ENCODE measurements at places on chromosomes 7 and 10.

DNA sequence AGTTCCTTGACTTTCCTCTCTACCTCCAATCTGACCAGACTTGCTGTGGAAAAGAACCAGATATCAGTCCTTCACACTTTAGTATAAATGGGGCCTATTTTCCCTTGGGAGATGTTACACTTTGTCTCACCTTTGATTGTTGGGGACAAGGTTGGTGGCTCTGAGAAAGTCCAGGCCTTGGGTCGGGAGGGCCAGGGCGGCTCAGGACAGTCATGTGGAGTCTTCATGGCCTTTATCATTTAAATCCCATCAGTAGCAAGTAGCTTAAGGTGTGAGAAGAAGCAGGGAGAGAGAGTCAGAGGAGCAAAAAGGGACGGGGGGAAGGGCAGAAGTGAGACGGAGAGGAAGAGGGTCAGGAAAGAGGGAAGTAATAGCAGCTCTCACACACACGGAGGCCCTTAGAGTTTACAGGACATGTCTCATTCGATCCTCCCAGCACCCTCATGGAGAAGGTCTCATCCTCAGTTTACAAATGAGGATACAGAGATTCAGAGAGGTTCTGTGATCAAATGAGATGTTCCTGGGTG lies 40.5 kb downstream of the TBATA start:
- DNase-seq = no peak

DNA sequence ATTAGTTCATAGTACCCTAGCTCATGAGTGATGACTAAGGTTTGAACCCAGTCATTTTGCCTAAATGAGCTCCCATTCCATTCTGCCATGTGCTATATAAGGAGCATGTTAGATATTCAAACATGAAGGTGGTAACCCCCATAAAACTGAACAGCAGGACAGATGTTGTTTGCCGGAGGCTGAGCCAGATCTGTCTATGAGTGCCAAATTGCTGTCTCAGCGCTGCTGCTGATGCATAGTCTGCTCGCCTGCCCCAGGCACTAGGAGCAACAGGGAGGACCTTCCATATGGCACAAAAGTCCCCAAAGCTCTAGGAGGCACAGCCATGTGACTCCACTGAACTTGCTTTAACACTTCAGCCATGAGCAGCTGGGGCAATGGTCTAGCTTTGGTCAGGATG lies 466.0 kb upstream of the GHITM start:
- DNase-seq = no peak

DNA sequence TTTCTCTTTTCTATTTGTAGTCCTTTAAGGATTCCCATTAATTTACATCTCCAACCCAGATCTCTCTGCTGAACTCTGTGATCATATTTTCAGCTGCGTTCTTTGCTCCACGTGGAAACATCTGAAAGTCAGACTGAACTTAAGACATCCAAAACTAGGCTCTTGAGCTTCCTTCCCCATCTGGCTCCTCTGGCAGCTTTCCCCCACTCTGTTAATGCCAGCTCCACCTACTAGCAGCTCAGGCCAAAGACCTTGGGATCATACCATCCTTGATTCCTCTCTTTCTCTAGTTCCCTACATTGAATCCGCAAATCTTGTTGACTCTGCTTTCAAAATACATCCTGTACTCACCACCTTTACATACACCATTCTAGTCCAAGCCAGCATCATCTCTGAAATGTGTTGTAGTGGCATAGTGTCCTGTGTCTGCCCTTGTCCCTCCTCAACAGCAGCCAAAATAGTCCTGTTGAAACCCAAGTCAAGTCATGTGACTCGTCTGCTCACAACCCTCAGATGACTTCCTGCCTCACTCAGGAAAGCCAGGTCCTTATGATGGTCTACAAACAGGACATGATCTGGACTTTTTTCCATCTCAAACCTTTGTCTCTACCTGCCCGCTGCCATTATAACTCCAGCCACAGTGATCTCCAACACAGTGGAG lies 7.0 kb downstream of the REEP3 start:
- DNase-seq = no peak

DNA sequence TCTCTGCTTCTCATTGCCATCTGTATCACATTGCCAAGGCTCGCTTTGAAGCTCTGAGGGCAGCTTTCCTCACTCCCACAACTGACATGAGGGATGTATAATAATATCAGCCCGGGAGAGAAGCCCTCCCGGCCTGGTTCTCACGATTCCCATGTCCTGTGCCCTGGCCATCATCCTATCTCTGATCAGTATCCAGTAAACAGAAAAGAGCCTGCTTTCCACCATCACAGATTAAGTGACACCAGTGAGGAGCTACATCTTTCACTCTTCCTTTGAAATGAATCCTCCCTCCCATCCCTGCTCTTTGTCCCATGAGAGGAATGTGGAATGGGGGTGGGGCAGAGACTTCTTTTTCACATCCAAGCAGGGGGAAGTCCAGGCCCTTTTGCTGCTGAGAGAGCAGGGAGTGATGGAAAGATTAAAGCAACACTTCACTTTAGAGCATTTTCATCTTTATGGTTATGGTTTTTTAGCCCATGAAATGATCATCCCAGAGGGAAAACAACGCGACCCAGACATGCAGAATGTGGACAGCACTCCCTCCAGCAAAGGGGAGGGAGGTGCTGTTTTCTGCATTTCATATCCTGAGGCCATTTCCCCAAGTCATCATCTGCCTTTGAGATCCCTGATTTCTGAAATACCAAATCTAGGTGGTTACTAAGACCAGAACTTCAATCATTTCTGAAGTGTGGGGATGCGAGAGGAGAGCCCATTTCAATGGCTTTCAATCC lies 84.6 kb upstream of the LYZL1 start:
- no peak for DNase-seq

DNA sequence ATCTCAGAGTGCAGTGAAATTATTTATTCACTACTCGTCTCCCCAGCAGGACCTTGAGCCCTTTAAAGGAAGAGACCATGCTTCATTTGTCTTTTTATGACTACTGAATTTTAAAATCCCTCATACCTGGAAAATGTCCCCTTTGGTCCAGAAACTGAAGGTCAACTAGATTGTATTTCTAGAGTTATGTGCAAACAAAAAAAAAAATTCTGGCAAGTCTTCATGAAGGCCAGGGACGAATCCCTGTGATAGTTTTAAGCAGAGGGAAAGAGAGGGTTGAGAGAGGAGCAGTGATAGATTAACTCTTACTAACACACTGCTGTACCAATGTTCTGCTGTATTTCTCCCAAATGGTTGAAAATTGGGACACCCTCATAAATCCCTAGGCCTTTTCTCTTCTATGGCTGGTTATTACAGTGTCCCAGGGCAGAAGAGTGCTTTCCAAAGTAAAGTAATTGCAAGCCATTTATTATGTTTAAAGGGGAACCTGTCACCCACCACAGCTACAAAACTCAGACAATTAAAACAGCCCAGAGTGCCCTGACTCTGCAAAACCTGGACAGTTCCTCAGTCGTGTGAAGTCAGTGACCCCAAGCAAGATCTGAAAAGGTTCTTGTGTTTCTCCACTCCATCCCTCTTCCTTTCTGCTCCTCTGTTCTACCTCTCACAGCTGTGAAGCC lies 182.8 kb upstream of the AOAH start:
- DNase-seq = no peak

GRCh38 chr7:132500727-132501440 lies 75.4 kb downstream of the PLXNA4 start:
- DNase-seq = no peak

DNA sequence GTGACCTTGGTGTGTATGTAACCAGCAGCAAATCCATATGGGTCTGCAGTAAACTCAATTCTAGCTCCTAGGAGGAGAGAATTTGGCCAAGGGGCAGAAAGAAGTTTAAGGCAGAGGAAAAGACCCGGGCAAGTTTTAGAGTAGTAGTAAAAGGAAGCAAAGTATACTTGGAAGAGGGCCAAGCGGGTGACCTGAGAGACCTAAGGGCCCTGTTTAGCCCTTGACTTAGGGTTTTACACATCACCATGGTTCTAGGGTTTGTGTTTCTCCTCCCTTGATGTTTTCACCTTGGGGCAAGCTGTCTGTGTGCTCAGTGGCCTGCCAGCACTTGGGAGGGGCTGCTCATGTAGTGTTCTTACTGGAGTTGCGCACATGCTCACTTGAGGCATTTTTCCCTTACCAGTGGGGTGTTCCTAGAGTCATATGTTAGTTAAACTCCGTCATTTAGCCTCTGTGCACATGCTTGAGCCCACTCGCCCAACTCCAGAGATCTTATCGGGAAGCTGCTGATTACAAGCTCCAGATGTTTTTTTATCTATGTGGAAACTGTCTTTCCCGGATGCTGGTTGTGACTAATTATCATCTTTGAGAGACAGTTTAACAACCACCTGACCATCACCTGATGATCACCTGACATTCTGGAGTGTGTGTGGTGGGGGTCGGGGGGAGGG lies 137.6 kb upstream of the PRSS1 start:
- no peak for DNase-seq

DNA sequence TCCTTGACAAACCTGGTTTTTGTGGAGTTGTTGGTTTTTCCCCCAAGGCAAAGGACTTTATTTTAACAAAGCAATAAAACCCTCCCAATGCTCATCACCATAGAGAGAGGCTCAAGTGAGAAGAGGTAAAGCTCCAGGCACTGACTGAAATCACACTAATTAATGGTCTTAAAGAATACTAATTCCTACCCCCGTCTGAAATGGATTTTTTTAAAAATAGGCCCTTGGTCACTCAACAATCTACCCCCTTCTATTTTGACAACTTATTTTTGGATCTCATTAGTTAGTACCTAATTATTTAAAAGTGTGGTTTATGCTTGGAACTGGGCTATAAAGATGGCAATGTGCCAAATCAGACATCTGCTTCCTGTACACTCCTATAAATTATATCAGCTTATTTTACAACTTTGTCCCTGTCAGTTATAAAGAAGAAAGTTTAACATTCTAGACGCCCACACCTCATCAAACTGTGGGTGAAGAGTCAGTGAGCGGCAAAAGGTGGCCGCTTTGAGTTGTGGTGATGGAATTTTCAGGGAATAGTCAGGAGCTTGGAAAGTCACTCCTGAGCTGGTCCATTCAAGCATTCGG lies 10.6 kb downstream of the GLI3 start:
- no peak for DNase-seq

GRCh38 chr10:59087486-59087885 lies 89.0 kb upstream of the PHYHIPL start:
- no peak for DNase-seq

DNA sequence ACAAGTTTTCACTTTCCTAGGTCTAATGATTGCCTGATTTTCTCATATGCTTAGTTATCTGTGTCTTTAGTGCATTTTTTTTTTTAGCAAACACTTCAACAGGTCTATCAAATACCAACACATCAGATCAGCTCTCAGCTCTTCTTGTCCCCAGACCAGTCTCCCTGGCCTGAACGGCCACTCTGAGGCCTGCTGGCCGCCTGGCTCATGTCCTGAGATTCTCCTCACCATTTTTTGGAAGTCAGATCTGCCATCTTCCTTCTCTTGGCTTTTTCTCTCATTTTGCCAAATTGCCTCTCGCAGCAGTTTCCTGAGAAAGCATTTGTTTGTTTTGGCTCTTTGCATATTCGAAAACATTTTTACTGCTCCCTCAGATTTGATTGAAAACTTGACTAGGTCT lies 29.3 kb downstream of the PPP2R2D start:
- no peak for DNase-seq

DNA sequence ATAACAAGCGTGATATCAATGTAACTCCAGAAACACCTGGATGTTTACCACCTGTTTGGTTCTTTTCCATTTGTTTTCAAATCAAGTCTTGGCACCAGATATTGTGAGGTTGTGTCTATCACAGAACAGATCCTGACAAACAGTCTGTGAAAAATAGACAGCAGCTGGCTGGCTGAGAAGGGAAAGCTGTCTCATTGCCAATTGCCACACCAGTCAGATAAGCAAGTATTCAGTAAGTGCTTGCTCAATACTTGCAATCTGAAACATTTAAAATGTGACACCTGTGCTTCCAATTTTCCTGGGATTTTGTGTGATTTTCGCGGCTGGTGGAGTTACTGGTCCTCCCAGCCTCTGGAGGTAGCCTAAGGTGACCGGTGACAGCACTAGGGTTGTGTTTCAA lies 147.9 kb upstream of the MYO3A start:
- no peak for DNase-seq

- DNase-seq = no peak
Observed at GRCh38 chr7:152984421-152984820, 224.9 kb downstream of the ACTR3B start.

DNA sequence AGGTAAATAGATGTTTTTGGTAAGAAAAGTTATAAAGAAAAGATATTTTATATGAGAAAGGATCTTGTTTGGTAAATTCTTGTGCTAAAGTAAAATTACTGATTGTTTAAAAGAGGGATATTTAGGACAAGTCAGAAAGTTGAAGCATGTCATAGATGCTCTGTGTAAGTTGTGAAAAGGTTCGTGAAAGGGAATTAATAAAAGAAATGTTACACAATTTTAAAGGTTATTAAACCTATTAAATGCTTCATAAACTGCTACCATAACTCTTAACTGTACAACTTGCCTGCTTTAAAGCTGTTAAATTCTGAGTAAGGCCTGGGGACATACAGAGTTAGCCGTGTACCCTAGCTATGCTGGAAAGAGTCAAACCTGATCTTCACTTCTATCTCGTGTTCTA lies 634.1 kb downstream of the ACTR3B start:
- DNase-seq = no peak

- DNase-seq = no peak
Observed at GRCh38 chr10:121516093-121516865, 82.0 kb downstream of the FGFR2 start.

DNA sequence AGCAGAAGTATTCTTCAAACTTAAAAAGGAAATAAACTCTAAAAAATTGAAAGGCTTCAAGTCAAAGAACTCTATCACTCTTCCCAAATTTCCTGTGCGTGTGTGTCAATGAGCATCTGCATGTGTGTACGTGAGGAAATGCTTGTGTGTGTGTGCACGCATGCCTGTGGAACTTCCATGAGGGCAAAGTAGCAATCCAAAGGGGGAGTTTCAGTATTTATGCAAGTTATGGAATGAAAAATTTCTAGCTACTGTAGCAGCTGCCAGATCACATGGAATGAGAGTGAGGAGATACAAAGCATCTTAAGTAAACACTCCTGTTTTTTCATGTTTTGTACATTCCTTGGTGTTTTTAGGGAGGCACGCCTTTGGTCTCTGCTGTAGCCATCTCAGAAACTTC lies 152.6 kb downstream of the RAPGEF5 start:
- DNase-seq = no peak

DNA sequence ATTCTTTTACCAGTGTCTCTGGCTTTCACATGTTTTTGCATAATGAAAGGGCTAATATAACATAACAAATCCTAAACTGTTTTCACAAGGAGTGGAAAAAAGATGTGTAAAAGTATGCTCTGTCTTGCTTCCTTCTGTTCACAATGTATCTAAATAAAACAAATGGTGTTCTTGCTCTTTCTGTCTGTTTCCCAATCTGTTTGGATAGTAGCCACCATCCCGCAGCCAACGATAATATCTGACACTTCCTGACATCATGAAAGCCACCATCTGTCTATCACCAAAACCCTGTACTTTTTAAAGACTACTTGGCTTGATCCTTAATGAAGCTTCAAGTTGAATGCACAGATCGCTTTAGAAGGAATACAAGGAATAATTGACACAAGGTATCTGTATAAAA lies 246.2 kb downstream of the ETV1 start:
- DNase-seq = no peak

- no peak for DNase-seq
Observed at GRCh38 chr7:15225981-15226380, 323.4 kb upstream of the DGKB start.

GRCh38 chr10:50432211-50433009 lies 181.1 kb upstream of the ASAH2 start:
- DNase-seq = no peak

GRCh38 chr7:87226495-87226894 lies 7.0 kb upstream of the TMEM243 start:
- DNase-seq = no peak

- no peak for DNase-seq
Observed at GRCh38 chr10:133275684-133276092, 980 bp downstream of the ADAM8 start.
